SHP77 (cell line): ENCODE measurements at places on chromosomes 7 and 10.
A peak's percentile ranks its signal among the peaks of the same experiment; 100 is the strongest.

DNA sequence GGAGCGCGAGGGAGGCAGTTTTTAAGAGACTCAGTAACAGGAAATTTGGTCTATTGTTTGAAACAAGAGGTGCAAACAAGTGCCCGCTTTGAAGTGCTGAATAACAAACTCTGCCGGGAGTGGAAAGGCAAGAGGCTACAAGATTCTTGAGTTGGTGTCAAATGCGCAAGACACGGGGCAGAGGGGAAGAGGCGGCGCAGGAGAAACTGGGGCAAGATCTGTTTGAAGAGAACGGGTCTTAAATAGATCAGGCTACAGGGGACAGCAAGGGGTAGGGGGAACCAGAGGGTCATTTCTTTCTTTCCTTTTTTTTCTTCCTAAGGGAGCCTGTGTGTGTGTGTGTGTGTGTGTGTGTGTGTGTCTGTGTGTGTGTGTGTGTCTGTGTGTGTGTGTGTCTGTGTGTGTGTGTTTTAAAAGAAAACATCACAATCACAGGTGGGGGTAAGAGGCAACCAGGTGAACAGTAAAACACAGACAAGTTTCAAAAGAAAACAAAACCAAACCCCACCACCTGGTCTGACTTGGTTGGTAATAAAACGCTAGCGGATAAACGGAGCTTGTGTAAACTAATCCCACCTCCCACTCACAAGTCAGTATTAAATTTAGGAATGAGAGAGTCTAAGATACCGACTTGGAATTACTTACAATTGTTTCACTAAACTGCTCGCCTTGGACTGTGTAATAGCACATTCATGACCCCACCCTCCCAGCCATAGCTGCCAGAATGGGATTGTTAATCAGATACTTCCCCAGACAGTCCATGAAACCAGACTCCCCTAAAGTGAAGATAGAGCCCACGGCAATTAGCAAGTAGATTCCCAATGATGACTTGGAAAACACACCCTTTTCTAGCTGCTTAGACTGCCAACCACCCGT lies 13.1 kb upstream of the CUX1 start:
- DNase-seq: no peak

GRCh38 chr10:125041856-125042506 lies 100.1 kb downstream of the ZRANB1 start:
- DNase-seq: no peak

- DNase-seq: no peak
Measured at GRCh38 chr10:119455609-119456434, 86.7 kb downstream of the RGS10 start.

GRCh38 chr10:123930340-123931001 lies 38.9 kb upstream of the CPXM2 start:
- no peak for DNase-seq

DNA sequence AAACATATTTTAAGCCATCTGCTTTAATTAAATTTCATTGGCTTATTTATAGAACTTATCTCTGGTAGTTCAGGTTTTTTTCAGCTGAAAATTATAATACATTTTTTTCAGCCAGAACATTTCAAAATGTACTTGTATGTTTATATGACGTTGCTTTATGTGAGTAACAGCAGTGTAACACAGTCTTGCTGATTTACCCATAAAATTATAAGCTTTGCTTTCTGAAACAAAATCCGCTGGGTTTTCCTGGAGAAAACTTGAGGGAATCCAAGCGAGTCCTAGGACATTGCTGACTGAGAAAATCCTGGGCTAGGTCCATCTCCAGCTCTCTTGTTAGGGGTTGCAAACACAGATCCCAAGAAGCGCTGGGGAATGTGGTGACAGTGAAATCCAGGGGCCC lies 112.2 kb upstream of the GATA3 start:
- DNase-seq: no peak

DNA sequence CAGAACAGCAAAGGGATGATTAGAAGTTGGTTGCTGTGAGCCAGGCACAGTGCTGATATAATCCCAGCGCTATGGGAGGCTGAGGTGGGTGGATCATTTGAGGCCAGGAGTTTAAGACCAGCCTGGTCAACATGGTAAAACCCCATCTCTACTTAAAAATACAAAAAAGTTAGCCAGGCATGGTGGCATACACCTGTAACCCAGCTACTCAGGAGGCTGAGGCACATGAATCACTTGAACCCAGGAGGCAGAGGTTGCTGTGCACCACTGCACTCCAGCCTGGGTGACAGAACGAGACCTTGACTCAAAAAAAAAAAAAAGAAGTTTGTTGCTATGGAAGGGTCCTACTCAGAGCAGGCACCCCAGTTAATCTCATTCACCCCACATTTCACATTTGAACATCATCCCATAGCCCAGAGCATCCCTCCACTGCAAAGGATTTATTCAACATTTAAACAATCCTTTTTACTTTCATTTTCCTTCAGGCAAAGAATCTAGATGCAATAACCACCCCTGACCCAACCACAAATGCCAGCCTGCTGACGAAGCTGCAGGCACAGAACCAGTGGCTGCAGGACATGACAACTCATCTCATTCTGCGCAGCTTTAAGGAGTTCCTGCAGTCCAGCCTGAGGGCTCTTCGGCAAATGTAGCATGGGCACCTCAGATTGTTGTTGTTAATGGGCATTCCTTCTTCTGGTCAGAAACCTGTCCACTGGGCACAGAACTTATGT lies 4.1 kb downstream of the IL6 start:
- DNase-seq: no peak

DNA sequence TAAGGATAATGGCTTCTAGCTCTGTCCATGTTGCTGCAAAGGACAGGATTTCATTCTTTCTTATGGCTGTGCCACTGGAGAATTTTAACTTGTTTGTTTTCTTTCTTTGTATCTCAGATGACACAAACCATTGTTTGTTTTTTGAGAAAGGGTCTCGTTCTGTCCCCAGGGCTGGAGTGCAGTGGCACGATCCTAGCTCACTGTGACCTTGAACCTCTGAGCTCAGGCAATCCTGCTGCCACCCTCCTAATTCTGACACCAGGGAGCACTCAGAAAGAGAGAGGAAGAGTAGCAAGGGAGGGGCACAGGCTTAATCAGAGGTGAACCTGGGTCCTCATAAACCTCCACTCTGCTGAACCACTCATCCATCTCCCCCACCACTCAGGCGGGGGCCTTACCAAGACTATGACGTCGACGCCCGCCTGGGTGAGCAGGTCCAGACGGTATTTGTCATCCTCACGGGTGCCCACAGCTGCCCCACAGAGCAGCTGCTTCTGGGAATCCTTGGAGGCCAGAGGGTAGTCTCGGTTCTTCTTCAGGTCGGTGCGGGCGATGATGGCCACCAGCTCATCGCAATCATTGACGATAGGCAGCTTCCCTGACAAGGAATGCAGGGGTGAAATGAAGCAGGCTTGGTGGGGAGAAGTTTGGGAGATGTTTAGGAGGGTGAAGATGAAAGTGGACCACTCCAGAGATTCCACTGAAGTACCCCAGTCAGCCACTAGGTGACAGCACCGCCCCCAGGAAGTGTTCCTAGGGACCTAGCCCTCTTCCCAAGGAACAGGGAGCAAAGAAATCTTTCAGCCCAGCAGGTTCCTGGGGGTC lies 11.6 kb downstream of the IMPDH1 start:
- peak; percentile 10 for DNase-seq

- no peak for DNase-seq
Measured at GRCh38 chr10:17443707-17444387, 10.5 kb downstream of the ST8SIA6 start.

GRCh38 chr10:69817078-69817581 lies 15.4 kb downstream of the COL13A1 start:
- DNase-seq: no peak

- DNase-seq: peak; percentile 11
Measured at GRCh38 chr7:50379082-50379481, 71.1 kb downstream of the FIGNL1 start.

- DNase-seq: peak; percentile 63
Measured at GRCh38 chr10:97731346-97732051, 5.4 kb upstream of the ZFYVE27 start.

DNA sequence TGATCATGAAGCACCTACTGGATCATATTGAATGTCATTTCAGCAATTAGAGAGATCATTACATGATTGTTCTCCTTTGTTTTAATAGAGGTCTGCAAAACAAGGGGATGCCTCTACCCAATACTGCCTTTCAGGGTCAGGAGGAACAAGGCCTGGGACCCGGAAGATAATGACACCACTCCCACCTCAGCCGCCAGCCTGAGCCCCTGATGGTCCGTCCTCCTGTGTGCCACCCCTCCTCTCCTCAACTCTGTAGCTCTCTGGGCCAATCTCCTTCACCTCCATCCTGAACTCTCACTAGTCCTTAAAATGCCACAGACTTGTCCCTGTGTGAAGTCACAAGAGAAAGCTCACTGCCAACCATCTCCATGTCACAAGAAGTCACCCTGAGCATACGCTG lies 38.0 kb downstream of the KCNMA1 start:
- no peak for DNase-seq

- DNase-seq: no peak
Measured at GRCh38 chr7:142793156-142793555, 22.4 kb downstream of the PRSS2 start.

- no peak for DNase-seq
Measured at GRCh38 chr7:26423436-26423835, 131.8 kb downstream of the SNX10 start.

GRCh38 chr10:129961157-129961701 lies 2.8 kb downstream of the EBF3 start:
- DNase-seq: no peak

DNA sequence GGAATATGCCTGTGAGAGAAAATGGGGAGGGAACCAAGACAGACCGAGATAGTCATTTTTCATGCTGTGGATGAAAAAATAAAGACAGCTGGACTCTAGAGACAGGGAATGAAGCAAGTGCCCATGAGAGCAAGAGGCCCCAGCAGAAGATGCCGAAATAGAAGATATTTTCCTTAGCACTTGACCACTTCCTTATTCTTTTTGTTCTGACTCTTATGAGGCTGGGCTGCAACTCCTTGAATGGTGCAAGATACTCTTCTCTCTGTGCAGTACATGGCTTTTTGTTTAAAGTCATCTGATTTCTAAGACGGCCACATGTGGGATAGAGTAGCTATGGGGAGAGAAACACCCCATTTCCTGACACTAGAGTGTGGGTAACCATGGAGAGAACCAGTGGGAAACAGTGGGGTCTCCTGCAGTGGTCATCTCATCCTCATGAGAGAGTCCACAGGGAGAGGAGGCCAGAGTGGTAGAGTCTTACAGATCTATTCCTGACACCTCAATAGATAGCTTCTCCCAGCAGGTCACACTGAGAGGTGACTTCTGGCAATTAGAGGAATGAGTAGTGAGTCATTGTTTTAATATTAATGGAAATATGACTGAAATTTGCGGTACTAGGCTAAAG lies 18.0 kb upstream of the VCL start:
- no peak for DNase-seq

DNA sequence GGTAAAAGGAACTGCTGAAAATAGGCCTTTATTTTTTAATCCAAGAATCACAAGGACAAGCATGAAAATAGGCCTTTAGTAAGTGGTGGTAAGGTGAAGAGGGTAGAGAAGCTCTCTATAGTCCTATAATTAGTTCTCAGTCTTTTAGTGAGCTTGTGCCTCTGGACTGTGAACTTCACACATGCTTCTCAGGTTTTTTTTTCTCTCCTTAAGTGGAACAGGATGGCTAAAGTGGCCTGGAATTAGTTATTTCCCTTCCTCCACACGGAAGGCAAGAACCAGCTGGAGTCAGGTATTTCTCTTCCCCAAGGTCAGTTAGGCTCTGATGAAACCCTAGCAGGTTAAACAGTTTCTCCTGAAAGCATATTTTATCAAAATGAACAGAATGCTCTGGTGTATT lies 203.0 kb upstream of the MINDY3 start:
- no peak for DNase-seq

DNA sequence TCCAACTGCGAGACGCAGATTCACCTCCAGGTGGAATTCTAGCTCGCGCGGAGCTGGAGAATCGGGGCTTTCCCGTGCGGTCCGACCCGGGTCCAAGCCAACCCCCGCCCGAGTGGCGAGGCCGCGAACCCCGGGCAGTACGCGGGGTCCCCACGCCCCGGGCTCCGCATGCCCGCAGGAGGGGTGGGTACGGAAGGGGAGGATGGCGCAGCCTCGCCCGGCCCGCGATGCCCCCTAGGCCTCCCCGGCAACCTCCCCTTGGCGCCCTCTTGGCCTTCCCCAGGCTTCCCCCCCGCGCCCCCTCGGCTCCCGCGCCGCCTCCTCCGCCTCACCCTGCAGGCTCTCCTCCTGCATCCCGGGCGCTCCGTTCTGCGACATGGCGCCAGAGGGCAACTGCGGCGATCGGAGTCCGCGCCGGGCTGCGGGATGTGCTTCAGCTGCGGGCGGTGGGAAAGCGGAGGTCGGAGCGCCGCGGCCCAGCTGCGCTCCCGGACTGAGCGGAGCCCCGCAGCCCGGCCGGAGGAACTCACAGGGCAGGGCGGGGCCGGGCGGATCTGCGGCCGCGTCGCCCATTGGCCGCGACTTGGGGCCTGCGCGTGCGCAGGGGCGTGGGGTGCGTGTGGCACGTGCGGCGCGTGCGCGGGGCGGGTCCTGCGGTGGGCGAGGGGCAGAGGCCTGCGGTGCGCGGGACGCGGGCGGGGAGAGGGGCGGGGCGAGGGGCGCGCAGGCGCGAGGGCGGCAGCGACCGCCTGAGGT lies at the start of gene BNIP3:
BNIP3 (minus strand) TSS at position 495 of the 756 bp plus-strand sequence; CDS start at position 378, 117 bp downstream.
- peak; percentile 93 for DNase-seq

DNA sequence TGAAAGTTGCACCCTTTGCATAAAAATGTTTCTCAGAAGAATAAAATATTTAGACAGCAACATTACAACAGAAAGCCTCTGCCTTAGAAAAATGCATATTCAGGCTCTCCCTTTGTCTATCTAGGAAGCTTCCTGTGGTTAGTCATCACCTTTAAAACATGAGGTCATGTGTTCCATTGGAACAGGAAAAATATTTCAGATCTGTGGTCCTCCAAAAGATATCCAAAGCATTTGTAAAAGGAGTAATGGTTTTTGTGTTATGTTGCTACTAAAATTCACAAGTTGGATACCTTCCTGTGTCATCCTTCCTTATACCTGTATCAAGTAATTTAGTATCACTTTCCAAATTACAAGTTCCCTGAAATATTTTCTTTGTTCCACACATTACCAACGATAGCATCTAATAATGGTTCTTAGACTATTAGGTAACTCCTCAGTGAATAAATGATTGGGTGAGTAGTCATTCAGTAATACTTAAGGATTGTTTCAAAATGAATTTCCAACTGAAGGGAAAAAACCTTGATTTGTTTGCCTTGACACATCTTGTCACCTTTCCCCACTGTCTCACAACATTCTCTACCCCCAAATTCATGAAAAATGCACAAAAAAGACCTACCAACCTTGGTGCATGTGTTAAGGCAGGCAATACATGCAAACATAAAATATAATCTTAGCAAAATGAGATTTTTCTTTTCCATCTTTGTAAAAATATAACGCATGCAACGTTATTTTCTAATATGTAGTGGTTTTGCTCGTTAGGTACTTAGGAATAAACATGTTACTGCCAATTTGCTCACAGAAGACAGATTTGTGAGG lies 19.7 kb upstream of the RHOBTB1 start:
- no peak for DNase-seq
